ENCODE measurements at places on chromosomes 6 and 20. TPM values are rescaled to one million over a fixed set of nuclear protein-coding genes. Genes with fewer than 3 reads are reported as not detected.

DNA sequence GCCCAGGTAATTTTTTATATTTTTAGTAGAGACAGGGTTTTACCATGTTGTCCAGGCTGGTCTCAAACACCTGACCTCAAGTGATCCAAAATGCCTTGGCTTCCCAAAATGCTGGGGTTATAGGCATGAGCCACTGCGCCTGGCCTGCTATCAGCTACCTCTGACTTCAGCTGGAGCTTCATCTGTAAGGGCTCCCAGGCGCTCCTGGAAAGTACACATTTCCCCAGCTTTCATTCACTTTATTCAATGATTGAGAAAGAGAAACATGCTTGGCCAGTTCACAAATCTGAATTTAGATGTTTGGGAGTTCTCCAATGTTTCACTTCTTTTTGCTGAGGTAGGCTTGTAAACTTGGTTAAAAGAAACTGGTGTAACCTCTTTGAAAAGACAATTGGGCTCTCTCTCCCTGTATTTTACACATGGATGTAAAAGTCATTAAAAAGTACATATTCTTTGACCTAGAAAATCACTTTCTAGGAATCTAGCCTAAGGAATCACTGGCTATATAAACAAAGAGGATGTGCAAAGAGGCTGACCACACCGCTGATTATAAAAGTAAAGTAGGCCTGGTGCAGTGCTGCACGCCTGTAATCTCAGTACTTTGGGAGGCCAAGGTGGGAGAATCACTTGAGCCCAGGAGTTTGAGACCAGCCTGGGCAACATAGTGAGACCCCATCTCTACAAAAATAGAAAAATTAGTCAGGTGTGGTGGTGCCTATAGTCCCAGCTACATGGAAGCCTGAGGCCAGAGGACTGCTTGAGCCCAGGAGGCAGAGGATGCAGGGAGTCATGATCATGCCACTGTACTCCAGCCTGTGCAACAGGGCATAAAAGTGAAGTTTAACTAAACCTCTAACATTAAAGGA lies 128.9 kb downstream of the BACH2 start:
- DNase-seq, result no peak

GRCh38 chr6:39088331-39088730 lies 26.7 kb downstream of the SAYSD1 start:
- DNase-seq, result peak; percentile 41

DNA sequence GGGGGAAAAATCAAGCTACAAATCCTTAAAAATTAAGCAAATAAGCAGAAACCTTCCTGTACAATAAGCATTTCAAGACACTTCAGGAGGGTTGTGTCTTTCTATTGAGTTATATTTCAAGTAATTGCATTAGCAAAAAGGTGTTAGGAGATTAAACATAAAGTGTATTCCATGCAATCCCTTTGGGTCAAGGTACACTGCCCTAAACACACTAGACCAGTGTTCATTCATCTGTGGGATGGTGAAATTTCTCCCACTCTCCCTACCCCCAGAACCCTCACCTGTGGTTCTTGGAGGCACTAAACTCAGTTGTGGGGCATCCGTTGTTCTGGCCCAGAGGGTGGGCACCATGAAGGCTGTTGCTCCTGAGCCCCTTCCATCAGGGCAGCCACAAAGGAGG lies 205.1 kb upstream of the SGK1 start:
- no peak for DNase-seq

DNA sequence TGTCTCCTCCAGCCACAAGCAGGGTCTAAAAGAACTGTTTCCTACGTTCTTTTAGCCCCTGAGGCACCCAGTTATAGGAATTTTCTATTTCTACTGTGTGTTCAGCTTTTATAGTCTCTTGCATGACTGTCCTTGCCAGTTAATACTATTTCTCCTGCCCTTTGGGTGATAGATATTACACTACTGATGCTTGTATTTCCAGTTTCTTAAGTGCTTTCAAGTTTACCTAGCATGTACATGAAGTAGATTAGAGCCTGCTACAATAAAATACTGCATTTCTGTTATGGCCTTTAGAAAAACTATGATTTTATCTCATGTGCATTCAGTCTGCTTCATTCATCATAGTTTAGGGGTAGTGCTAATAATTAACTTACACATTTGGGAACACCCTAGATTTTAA lies 89.6 kb downstream of the FOXO3 start:
- DNase-seq, result no peak

GRCh38 chr6:81722506-81723223 lies 29.8 kb downstream of the TENT5A start:
- no peak for DNase-seq

GRCh38 chr6:42929821-42930360 lies 611 bp downstream of the CNPY3 start:
- peak; percentile 70 for DNase-seq

- no peak for DNase-seq
Observed at GRCh38 chr20:10683537-10683936, 9.7 kb upstream of the JAG1 start.

DNA sequence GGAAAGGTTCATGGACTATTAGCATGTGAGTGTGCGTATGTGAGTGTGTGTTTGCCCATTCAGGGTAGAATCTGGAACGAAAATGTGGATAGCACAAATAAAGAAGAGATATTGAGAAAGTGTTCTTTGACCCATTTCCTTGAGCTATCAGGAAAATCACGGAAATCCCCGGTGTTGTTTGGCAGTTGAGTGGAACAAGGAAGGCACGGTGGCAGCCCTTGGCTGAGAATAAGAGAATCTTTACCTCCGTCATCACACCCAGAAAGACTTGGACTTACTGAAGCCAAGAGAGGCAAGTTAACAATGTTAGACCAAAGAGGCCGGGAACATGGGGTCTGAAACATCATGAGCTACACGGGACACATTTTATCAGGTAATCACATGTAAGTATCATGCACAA lies 588.9 kb upstream of the BTBD3 start:
- no peak for DNase-seq

DNA sequence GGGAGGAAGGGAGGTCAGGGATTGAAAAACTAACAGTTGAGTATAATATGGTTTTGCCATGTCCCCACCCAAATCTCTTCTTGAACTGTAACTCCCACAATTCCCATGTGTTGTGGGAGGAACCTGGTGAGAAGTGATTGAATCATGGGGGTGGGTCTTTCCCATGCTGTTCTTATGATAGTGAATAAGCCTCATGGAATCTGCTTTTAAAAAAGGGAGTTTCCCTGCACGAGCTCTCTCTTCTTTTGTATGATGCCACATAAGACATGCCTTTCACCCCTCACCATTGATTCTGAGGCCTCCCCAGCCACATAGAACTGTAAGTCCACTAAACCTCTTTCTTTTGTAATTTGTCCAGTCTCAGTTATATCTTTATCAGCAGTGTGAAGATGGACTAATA lies 833.4 kb upstream of the MAP3K7 start:
- DNase-seq, result no peak

GRCh38 chr20:47392015-47392720 lies 35.7 kb upstream of the ZMYND8 start:
- DNase-seq, result peak; percentile 82

DNA sequence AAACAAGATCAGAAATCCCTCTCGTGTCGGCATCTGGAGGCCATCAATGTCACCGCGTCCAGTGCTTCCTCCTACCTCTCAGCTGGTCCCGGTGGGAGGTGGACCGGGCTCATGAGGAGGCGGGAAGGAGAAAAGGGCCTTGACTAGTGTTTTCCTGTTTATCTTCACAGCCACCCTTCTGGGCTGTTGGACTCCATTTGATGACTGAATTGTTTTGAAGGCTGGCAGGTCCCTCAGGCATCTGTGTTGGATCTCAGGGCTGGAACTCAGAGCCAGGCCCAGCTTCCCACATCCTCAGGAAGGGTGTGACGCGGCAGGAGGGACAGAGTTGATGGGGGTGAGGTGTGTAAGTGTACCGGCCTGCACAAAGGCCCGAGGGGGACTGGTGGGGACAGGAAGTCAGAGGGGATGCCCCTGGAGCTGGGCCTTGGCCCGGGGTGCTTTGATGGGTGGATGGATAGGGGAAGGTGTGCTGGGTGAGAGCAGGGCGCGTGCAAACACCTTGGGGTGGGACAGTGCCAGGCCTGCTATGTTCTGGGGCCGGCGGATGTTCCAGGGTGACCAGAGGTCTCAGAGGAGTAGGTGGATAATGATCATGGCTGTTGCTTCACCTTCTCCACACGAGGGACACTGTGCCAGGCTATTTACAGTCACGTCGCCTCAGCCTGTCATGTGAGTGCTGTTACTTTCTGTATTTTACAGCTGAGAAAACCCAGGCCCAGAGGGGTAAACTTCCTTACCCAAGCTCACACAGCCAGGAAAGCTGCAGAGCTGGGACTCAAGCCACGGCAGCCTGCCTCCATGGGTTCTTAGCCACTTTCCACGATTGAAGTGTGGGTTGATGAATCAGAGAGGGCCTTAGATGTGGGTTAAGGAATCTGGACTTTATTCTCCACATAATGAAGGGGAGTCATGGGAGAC lies 17.9 kb upstream of the CHMP4B start:
- DNase-seq, result no peak

DNA sequence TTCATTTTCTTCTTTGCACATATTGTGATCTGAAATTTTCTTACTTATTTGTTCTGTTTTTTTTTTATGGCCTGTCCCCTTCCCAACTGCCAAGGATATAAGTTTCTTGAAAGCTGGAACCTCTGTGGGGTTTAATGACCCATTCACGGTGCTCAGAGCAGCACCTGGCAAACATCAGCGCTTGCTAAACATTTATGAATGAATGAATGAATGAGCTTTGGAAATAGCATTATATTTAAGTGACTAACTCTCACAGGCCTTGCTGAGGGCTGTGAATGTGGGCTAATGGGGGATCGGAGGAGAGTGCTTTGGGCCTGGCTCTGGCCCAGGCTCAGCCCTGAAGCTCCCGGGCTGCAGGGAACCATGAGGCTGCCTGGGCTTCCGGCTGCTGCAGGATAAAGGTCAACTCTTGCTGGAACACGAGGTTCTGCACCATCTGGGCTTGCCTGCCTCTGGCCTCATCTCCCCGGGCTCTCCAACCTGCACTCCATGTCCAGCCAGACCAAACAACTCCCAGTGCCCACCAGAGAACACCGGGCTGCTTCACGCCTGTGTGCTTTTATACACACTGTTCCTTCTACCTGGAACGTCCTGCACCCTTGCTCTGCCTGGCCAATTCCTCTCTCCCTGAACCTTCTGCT lies 14.6 kb upstream of the ARMC12 start:
- DNase-seq, result no peak

DNA sequence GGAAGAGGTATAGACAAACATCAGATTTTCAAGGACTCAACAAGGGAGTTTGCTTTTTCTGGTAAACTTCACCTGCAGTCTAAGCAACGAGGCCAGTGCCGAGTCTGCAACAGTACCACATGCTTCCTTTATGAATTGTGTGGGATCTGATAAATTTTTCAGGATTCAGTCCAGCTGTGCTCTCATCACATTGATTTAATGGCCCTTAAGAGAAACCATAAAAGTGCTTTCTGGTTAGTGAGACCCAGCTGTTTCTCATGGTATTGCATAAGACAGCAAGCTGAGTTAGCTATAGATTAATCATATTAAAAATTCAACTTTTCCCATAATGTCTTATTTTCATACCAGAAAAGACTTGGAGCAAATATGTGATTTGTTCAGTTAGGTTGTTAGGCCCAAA lies 291.4 kb downstream of the CENPW start:
- no peak for DNase-seq

- no peak for DNase-seq
Observed at GRCh38 chr6:146999766-147000165, 204.5 kb upstream of the STXBP5 start.

Gene GABRR1
- not detected for total RNA-seq

Gene PDYN
- total RNA-seq, result not detected
